ENCODE measurements at places on chromosomes 7 and 10.

DNA sequence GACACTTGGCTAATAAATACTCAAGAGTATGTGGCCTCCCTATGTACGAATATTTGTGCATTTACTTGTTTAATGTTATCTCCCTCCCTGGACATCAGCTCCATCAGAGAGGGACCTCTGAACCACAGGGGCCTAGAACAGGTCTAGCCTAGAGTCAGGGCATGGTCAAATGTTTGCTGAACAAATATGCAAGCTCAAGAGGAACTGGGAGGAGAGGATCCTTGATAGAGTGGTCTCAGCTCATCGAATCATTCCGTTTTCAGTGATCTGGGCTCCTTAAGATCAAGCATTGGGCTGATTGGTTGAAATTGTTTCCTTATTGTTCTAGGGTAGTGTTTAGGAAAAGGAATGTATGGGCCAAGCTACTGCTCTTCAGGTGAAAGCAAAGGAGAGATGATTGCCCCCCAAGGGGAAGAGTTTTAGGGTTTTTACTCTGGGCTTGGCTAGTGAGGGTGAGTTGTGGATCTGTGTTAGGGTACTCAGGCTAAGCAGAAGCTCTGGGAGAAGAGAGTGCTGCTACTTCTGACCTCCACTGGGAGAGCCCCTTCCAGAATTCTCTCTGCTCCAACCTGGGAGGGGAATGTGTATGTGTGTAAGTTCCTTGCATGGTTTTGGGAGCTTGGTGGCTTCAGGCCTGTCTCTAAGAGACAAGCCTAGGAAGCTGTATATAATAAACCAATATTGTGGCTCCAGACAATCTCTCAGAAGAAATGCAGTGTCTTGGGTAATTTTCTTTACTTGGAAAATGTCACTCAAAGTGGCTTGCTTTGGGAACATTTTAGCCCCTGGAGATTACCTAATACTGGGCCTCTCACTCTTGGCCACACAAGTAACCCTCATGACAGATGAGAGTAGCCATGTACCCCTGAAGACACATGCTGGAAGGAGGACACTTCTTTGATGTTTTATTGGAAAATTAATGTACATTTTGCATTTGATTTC is 110.0 kb downstream of the EMX2 start:
- DNase-seq, result no peak

DNA sequence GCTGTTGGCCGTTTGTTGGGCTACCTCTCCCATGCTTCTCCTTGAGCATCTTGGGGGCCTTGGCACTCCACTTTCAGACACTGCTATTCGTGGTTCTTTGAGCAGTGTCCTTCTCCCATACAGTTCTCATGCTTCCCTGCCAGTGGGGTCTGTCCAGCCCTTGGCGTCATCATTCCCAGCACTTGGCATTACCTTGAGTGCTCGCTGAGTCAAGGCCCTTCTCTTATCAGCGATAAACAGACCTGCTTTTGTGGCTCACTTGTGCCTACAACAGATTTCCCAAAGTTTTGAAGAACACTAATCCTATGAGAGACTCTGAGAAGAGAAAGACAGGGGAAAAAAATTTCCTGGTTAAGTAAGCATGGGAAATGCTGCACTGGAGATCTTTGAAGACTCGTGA is 85.3 kb downstream of the NOC3L start:
- no peak for DNase-seq

DNA sequence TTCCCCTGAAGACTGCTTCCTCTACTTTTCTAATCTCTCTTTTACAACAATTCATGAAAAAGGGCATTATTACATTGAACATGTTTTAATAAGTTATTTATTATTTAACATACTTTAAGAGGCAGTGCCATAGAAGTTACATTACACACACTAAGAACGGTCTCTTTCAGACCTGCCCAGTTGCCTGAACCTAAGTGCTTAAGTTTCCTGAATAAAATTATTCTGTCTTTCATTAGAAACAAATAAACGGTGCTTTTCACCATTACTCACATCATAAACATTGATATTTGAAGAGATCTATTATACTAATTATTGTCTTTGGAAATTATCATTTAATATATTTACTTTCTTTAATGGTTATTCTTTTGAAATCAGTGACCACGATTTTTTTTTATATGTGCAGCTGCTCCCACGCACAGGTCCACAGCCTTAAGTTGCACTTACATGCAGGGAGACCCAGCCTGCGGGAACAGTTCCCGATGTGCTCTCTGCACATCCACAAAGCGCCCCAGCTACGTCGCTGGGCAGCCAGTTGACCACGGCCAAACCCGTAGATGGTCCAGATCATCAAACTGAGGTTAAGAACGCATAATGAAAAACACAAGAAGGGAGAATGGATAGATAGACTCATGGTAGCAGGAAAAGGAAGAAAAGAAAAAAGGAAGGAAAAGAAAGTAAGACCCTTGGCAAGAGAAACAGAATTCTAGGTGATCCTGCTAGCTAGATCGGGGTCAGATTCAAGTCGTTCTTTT is 437.0 kb upstream of the MGMT start:
- DNase-seq, result no peak

GRCh38 chr10:44807451-44807850 is 103.7 kb upstream of the TMEM72 start:
- no peak for DNase-seq

GRCh38 chr7:102991540-102992214 is 78.9 kb downstream of the LRRC17 start:
- peak; percentile 97 for DNase-seq

Data from fibroblast of skin of back (primary cell).